ENCODE measurements at places on chromosomes 2 and 18.

- no peak for DNase-seq
These were observed 95.6 kb downstream of the DDX1 start for GRCh38 chr2:15687243-15687642.

DNA sequence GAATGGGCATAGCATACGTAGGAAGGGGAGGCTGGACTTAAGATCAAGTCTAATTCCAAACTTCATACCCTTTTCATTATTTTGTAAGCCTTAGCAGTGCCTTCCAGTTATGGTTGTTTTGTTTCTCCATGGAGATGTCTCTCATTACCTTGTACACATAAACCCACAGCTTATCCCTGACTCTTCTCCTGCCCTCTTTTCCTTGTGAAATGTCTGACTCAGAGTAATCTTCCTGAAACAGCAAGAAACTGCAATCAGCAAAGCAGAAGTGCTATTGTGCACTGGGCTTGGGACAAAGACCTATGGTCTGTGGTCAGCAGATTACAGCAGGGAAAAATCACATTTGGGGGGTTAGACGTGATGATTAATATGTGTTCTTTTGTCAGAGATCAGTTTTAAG lies 176.7 kb downstream of the IKZF2 start:
- DNase-seq = no peak

DNA sequence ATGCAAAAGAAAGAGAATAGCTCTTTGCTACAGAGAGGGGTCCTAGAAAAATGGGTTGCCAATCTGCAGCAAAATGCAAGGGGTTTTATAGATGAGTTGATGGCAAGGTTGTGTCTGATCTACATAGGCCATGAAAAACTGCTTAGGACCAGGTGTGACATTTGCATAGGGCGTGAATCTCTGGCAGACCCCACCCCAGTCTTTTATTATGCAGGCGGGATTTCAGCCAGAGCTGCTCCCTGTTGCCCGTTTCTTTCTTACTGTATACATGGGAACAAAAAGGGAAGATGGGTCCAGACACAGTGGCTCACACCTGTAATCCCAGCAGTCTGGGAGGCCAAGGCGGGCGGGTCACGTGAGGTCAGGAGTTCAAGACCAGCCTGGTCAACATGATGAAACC lies 286.4 kb upstream of the LRRTM4 start:
- DNase-seq = no peak

DNA sequence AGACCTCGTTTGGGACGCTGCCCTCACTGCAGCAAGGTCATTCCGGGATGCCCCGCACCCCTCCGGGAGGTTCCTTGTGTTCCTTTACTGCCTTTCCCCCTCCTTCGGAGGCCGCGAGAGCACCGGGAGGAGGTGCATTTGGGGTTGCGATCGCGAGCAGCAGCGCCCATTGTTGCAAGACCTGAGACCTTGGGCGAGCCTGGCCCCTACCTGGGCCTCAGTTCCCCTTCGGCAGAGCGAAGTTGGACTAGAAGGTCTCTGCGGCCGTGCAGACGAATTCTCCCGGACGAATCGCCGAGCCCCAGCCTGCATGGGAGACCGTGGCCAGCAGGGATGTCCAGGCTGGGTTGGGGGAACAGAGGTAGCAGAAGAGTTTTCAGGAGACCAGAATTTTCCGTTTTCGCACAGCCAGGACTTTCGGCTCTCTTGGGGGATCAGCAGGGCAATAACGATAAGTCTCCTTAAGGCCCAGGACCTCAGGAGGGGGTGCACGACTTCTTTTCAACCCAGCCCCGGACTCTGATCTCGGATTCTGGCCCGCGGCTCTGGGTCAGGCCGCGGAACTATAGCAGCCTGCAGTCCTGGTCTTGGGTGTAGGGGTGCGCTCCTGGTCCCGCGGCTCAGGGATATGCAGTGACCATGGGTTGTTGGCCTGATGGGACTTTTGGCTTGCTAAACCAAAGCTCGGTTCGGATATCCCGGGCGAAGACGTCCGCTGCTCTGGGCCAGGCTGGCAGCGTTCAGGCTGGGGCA lies 2.8 kb downstream of the GDF7 start:
- DNase-seq = no peak

GRCh38 chr2:16321872-16322271 lies 343.8 kb downstream of the CYRIA start:
- no peak for DNase-seq

Data from CD4-positive, alpha-beta T cell treated with Interleukin-4 for 4 hours (primary cell).